ENCODE measurements at places on chromosomes 2 and 18. TPM values are rescaled to one million over a fixed set of nuclear protein-coding genes. Genes with fewer than 3 reads are reported as not detected.
A peak's percentile ranks its signal among the peaks of the same experiment; 100 is the strongest.

The CBLN2 gene
- not detected for total RNA-seq

DNA sequence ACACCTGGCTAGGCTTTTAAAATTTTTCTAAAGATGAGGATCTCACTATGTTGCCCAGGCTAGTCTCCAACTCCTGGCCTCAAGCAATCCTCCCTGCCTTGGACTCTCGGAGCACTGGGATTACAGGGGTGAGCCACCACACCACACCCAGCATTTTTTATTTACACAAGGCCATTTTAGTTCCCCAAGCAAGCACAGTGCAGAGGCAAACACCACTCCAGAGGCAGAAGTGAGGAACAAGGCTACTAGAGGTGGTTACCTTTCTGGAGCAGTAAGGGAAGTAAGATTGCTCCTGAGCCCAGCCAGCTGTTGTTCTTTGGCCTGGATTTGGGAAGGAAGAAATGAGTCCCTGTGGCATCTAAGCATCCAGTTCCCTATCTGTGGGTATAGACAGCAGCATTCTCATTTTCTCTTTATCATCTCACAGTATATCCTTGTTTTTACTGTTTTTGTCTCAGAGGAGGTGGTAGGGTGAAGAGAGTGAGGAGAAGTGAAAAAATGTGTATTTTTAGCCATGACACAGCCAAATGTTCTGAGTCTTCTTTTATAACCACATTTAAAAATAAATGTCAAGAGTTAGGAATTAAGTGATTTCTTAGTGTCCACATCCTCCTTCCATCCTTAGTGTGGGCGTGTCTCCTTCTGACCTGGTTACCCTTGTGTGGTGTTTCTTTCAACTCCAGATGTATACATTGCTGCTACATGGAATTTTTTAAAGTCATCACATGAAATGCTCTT, 10.5 kb upstream of the TTC39C start:
- DNase-seq, result no peak

- DNase-seq, result no peak
Measured at GRCh38 chr18:34511879-34512278, 198.2 kb upstream of the DTNA start.

- no peak for DNase-seq
Measured at GRCh38 chr2:181847198-181847556, 44.4 kb upstream of the ITPRID2 start.

GRCh38 chr2:197480165-197481036, 19.2 kb downstream of the HSPD1 start:
- DNase-seq, result no peak

DNA sequence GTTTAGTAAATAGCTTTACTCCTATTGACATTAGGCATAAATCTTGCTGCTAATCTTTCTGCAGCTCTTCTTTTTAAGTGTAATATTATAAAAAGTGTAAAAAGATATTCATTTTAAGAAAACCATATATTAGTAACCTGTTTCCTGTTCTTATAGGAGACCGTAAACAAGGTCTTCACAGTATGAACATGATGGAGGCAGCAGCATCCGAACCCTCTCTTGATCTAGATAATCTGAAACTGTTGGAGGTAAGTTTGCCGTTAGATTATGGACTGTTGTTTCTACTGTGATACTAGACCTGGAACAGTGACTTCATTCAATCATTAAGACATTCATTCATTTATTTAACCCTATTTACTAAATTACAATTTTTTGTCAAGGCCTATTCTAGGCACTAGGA, 120.0 kb upstream of the FAM117B start:
- DNase-seq, result no peak

The ACAA2 gene
- total RNA-seq, result 59.3 TPM

- peak; percentile 32 for DNase-seq
Measured at GRCh38 chr2:196277002-196277401, 105.6 kb upstream of the STK17B start.

DNA sequence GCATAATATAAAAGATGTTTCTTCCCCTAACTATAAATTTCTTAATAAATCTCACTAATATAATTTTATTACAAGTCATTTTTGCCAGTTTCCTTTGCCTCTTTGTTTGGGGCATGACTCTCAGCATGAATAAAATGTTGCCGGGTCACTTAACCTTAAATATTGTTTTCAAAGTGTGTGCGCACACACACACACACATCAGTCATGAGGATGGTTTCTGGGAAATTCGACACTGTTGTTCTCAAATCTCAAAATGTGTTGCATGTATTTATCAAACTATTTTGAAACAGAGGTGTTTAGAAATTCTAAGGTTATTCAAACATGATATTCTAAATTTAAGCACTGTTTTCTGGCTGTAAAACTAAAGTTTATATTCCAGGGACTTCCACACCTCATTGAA, 31.5 kb downstream of the FAP start:
- no peak for DNase-seq

The SLC4A3 gene
- 2.6 TPM for total RNA-seq

GRCh38 chr18:58455314-58456188, 173.3 kb downstream of the ALPK2 start:
- DNase-seq, result peak; percentile 60

DNA sequence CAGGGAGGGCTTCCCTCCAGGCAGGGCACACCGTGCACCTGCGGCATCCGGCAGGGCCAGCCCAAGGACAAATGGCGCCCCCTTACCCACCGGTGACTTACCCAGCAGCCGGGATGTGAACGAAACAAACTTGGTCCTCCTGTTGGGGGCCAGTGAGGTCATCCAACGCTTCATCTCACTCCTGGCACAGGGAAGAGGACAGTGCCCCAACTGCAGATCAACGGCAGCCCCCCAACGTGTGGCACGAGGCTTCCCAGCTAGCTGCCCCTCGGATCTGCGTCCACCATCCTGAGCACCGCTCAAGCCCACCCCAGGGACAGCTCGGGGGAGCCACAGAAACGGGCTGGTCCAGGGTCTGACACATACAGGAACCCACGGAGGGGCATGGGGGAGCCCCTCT, 12.0 kb downstream of the SNORC start:
- DNase-seq, result no peak

DNA sequence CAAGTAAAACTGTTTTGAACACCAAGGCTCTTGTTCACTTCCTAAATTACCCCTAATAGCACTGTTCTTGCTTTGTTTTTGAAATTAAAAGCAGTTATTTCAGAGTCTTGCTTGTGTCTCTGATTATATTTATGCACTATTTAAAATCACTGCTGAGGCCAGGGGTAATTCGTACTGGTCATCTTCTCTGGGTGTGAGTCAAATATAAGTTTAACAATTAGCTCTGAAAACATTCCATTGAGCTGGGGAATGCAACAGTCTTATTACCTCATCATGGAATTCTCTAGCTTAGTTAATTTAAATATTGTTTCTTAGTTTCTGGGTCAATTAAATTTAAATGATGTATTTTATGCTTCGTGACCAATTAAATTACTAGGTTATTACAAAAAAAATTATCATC, 135.0 kb downstream of the MEIS1 start:
- no peak for DNase-seq

GRCh38 chr2:38829971-38830370, 45.8 kb downstream of the DHX57 start:
- peak; percentile 18 for DNase-seq

The SLC5A7 gene
- total RNA-seq, result not detected

- DNase-seq, result no peak
Measured at GRCh38 chr2:234403751-234404150, 93.1 kb downstream of the ARL4C start.

The MAPK4 gene
- not detected for total RNA-seq

GRCh38 chr2:70962885-70963878, 15.2 kb upstream of the ANKRD53 start:
- no peak for DNase-seq

The KIF5C gene
- total RNA-seq, result 1.3 TPM

The FAM124B gene
- 0.12 TPM for total RNA-seq

The XPO1 gene
- total RNA-seq, result 210 TPM

DNA sequence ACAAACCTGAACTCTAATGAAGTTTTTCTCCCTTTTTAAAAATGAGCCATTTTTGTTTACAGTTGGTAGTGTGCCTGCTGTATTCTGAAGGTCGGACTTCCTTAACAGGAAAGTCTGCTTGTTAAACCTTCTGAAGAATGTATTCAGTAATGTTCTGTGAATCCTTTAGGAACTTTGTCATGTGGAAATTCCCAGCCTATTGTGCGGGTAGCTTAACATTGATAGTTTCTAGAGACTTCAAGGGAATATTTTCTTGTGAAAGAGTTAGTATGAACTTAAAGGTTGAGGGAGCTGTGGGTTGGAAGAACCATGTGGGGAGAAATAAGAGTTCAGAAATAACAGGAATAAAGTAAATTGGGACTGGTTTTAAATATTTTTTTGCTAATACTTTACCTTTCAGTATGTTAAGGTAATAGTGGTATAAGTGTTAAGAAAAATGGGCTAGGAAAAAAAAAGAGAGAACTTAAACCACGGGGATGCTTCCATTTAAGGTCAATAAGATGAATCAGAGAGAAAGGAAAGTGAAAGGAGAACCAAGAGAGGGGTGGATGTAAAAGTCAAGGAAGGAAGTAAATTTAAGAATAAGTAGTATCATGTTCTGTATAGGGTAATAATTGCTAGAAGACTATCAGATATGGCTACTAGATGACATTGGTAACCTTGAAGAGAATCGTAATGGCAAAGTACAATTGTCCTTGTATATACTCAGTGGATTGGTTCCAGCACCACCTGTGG, 90.5 kb downstream of the PMS1 start:
- DNase-seq, result peak; percentile 22
